ENCODE measurements at places on chromosomes 12 and 14. TPM values are rescaled to one million over a fixed set of nuclear protein-coding genes. Genes with fewer than 3 reads are reported as not detected.

DNA sequence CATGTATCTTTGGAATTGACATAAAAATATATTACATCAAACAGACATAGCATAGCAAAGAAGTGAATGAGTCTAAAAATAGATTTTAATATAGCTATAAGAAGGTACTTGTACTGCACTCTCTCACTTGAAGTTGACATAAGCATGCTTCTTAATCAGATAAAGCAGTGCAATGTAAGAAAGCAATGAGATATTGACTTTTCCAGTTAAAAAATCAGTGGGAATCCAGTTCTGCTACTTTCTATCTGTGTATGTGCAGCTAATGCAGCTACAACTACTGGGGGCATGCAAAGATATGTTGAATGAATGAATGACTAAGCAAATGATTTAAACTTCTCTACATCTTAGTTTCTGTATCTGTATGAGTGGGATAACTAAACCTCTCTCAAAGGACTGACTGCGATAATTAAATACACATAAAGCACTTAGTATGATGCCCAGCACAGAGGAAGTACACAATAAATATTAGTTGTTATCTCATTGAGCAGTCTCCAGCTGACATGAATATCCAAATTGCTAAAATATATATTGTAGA, 10.3 kb downstream of the WASHC3 start:
- no peak for DNase-seq

DNA sequence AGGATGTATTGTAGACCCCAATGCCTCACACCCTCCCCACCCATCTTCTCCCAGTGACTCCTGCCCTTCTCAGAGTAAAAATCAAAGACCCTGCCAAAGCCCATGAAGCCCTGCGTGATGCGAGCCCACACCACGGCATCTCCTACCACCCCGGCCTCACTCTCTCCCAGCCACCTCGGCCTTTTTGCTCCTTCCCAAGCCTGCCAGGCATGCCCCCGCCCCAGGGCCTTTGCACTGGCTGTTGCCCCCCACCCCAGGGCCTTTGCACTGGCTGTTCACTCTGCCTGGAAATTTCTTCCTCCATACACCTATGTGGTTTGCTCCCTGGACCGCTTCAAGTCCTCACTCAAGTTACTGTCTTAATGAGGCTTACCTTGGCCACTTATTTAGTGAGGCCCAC, 5.0 kb upstream of the CHGA start:
- DNase-seq, result no peak

The GPR84 gene
- not detected for total RNA-seq

The BCL11B gene
- total RNA-seq, result 9.1 TPM

All from WTC11 (cell line).